Astrocyte (in vitro differentiated cells and primary cell): ENCODE measurements at places on chromosomes 2 and 18.

DNA sequence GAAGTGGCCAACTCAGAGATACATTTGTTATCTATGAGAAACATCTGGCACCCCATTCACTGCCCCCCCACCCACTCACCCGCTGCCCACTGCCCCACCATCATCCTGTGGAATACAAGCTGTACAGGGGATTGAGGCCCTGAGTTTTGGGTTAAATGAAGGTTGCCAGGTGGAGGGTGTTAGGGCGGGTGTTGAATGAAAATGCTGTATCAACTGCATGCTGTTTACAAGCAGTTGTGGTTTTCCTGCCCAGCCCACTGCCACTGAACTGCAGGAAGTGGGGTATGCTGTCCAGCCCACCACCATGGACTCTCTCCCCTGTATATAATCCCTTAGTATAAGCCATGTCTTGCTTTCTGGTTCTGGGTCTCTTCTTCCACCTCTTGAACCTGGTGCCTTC lies 481.9 kb downstream of the METTL4 start:
- no peaks in the 10 kb centered on the region for H3K36me3 ChIP-seq
- H3K27ac ChIP-seq, result no peak overlapping the region
- H3K4me1 ChIP-seq, result no peaks in the 10 kb centered on the region
- H3K27me3 ChIP-seq, result no peaks in the 10 kb centered on the region

GRCh38 chr2:85611217-85611704 lies 605 bp downstream of the C2orf68 start:
- H3K27ac ChIP-seq, result peak overlapping the region; percentile 69
- peak overlapping the region; percentile 90 for H3K4me3 ChIP-seq
- H3K4me1 ChIP-seq, result peaks cover 11% of the 10 kb centered on the region

DNA sequence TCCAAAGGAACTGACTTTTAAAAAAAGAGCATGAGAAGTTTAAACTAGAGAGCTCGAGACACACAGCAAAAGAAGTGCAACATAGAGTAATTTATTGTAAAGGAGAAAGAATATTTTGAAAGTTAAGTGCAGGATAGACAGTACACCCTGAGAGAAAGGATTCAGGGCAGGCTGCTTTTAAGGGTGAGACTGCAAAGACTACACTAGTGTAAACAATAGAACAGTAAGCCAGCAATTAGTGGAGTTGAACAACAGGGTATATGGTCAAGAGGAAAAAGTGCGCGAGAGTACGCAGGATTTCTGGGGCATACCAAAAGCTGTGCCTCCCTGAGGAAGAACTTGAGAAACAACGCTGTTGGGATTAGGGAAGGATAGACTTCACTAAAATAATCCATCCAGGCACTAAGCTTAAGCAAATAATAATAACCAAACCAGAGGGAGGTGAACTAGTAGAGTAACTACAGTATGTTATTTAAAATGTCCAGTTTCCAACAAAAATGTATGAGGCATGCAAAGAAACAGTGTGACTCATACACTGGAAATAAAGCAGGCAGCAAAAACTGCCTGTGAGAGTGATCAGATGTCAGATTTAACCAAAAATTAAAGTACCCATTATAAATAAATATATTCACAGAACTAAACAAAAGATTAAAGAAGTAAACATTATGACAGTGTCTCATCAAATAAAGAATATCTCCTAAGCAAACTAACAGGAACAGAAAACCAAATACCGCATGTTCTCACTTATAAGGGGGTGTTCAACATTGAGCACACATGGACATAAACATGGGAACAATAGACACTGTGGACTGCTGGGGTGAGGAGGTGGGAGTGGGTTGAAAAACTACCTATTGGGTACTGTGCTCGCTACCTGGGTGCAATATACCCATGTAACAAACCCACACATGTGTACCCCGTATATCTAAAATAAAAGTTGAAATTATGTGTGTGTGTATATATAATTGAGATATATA lies 40.5 kb upstream of the EMILIN2 start:
- peaks cover 7% of the 10 kb centered on the region for H3K4me1 ChIP-seq
- peak overlapping the region; percentile 17 for H3K27ac ChIP-seq
- peak overlapping the region; percentile 16 for H3K4me3 ChIP-seq
- H3K36me3 ChIP-seq, result peaks cover 5% of the 10 kb centered on the region
- no peaks in the 10 kb centered on the region for H3K27me3 ChIP-seq

- no peaks in the 10 kb centered on the region for H3K27me3 ChIP-seq
- no peak overlapping the region for H3K4me3 ChIP-seq
- H3K36me3 ChIP-seq, result no peaks in the 10 kb centered on the region
- H3K4me1 ChIP-seq, result no peaks in the 10 kb centered on the region
Observed at GRCh38 chr18:71729611-71730010, 814.5 kb downstream of the CBLN2 start.

- no peak overlapping the region for H3K4me3 ChIP-seq
- H3K27ac ChIP-seq, result no peak overlapping the region
- no peaks in the 10 kb centered on the region for H3K27me3 ChIP-seq
- peak; percentile 56 for DNase-seq
Observed at GRCh38 chr2:40220177-40220925, 231.5 kb downstream of the SLC8A1 start.

DNA sequence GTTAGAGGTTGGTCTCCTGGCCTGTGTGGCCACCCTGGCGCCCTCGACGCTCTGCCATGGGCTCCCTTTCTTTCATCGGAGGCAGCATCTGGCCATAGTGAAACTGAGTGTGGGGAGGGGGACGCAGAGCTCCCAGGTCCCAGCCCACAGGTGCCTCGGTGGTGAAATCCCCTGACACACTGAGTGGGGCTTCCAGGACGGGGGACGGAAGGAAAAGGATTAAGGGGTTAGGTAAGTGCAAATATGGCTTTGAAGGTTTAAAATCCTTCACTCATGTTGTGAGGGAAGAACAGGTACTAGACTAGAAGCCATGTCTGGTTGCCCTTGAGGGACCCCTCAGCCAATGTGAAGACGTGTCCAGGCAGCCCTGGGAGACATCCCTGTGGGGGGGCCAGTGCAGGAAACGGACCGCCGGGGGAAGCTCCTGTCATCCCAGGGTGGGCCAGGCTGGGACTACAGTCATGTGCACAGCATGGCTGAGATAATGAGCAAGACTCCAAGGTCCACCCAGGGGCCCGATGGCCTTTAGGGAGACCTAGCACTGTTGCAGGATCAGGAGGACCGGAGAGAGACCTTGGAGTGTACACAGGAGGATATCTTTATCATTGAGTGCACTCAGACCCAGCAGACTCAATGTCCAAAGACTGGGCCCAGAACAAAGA lies 36.3 kb downstream of the RTP5 start:
- no peak overlapping the region for H3K4me3 ChIP-seq
- no peaks in the 10 kb centered on the region for H3K36me3 ChIP-seq
- no peak for DNase-seq
- H3K27me3 ChIP-seq, result peaks cover 7% of the 10 kb centered on the region
- no peak overlapping the region for H3K27ac ChIP-seq

- H3K27me3 ChIP-seq, result no peaks in the 10 kb centered on the region
- H3K36me3 ChIP-seq, result no peaks in the 10 kb centered on the region
- DNase-seq, result peak; percentile 86
- peak overlapping the region; percentile 37 for H3K4me3 ChIP-seq
- H3K27ac ChIP-seq, result peak overlapping the region; percentile 71
Observed at GRCh38 chr2:190948671-190949070, 65.3 kb downstream of the STAT1 start.

GRCh38 chr2:152062125-152063091 lies 36.4 kb downstream of the CACNB4 start:
- peak overlapping the region; percentile 25 for H3K27ac ChIP-seq
- H3K36me3 ChIP-seq, result no peaks in the 10 kb centered on the region
- DNase-seq, result peak; percentile 79
- H3K27me3 ChIP-seq, result peaks cover 9% of the 10 kb centered on the region

DNA sequence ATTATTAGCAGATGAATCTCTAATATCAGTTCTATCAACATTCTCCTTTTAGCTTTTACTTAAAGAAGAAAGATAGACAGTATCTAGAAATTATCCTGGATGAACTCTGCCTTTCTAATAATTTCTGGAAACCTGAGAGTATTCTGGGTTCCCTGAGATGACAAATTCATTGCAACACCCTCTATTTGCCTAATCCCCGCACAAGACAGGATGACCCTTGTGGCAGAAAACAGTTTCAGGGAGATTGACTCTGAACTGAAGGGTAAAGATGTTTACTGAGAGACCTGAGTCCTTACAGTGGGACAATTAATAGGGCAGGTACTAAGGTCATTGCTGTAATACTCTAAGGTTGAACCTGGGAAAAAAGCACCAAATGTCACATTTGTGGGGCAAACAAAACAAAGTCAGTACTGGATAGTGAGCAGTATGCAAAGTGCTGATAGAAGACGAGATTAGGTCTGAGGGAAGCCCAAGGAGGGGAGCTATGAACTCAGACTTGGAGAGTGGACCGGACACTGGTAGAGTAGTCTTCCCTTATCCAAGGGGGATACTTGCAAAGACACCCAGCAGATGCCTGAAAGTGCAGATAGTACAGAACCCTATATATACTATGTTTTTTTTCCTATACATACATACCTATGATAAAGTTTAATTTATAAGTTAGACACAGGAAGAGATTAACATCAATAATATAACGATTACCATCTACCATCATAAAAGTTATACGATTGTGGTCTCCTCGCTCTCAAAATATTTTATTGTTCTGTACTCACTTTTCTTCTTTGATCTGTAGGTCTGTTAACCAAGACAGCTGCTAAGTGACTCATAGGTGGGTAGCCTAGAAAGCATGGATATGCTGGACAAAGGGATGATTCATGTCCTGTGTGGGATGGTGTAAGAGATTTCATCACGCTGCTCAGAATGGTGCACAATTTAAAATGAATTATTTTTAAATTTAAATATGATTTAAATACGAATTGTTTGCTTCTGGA lies 148.3 kb upstream of the KLHL14 start:
- peak overlapping the region; percentile 30 for H3K4me3 ChIP-seq
- H3K36me3 ChIP-seq, result no peaks in the 10 kb centered on the region
- peak; percentile 97 for DNase-seq
- peaks cover 14% of the 10 kb centered on the region for H3K4me1 ChIP-seq
- H3K27ac ChIP-seq, result peak overlapping the region; percentile 73

DNA sequence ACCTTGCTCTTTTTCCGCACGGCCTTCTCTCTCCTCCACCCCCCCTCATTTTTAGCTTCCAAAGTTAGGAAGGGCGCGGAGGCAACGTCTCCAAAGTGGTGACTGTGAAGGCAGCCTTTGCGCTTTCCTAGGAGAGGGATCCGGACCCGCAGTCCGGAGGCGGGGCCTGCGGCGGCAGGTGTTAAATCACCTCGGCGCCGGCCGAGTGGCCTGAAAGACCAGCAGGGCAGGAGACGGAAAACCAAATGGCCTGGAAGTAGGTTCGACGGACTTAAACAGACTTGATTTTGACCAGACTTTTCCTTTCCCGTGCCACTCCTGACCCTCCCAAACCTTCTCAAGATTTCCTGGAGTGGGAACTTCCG lies 615 bp downstream of the GORASP2 start:
- H3K4me1 ChIP-seq, result peaks cover 12% of the 10 kb centered on the region
- DNase-seq, result peak; percentile 17
- no peaks in the 10 kb centered on the region for H3K36me3 ChIP-seq

DNA sequence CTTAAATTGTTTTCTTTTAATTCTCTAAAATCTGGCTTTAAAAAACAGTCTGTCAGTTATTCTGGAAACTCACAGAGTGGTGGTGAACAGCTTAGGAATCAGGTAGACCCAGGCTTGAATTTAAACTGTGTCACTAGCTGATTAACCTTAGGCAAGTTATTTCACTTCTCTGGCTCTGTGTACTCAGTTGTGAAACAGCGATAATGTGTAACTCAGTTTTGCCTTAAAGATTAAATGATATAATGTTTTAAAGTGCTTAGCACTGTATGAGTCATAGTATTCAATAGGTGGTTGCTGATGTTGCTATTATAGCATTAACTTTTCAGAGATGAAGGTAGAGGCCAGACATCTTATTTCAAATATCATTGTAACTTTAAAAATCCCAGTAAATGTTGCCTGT lies 40.7 kb downstream of the PKP4 start:
- peaks cover 4% of the 10 kb centered on the region for H3K4me1 ChIP-seq
- H3K4me3 ChIP-seq, result no peak overlapping the region
- peak; percentile 46 for DNase-seq
- no peaks in the 10 kb centered on the region for H3K27me3 ChIP-seq

DNA sequence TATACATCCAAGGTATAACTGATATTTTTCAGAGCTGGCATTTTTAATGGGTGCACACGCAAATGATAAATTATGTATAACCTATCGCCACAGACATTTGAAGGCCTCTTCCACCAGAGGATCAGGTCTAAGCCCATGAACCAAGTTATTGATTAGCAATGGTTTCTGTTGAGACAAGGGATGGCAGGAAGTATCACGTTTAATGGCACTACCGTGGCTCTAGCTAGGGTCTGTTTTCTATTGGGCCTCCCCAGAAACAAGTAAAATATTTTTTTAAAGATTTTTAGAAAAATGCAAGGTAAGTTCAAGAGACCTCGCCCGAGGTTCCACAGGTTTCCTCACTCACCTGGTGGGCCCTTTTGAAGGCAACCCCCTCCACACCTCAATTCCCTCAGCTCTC lies 667 bp downstream of the GFPT1 start:
- DNase-seq, result no peak
- no peaks in the 10 kb centered on the region for H3K27me3 ChIP-seq
- H3K36me3 ChIP-seq, result peaks cover 4% of the 10 kb centered on the region
- H3K27ac ChIP-seq, result peak overlapping the region; percentile 62

GRCh38 chr2:205678541-205679142 lies 3.7 kb upstream of the NRP2 start:
- no peak overlapping the region for H3K4me3 ChIP-seq
- no peak for DNase-seq
- H3K36me3 ChIP-seq, result no peaks in the 10 kb centered on the region
- H3K27ac ChIP-seq, result no peak overlapping the region
- H3K4me1 ChIP-seq, result peaks cover 2% of the 10 kb centered on the region
